Kidney glomerular epithelial cell (primary cell): ENCODE measurements at places on chromosomes 5 and 9.

DNA sequence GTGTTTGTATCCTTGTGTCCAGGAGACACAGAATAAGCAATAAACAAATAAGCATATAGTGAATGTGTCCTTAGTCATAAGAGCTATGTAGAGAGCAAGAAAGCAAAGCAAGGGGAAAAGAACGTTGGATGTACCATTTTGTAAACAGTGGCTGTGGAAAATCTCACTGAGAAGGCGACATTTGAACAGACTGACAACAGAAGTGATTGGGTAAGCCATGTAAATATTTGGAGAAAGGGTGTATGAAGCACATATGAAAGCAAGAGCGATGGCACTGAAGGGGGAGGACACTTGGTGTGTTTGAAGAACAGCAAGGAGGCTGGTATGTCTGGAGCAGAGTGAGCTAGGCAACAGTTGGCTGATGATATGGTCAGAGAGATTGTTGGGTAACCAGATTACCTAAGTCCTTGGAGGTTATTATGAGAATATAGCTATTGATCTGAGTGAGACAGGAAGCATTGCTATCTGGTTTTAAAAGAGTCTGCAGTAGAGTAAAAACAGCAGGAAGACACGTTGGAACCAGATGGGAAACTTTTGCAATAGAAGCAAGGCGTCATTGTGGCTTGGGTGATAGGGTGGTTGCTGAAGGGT is 115.5 kb upstream of the IL7R start:
- no peak for DNase-seq

DNA sequence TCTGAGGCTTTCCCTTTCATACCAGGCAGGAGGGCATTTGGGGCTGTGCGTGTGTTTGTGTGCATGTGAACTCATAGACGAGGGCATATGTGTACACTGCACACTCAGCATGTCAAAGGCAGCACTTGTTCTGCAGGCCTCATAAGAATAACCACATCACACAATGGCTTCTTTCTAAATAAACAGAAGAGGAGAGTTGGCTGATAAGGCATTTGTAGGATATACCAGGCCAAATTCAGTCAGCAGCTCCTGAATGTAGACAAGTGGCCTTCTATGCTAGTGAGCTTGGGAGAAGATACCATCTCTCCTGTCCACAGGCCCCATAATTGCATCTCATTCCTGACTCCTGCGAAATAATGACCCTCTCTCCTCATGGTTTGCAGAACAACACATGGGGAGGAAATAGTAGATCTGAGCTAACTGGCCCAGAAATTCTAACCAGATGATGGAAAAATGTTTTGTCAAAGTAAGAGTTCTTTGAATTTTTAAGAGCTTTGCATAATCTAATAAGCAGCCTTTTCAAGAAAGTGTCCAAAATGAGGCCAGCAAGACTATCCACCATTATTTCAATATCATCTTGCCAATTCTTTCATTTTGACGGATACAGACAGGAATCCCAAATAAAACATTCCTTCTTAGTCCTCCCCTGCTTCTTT is 60.5 kb upstream of the GAS1 start:
- no peak for DNase-seq

DNA sequence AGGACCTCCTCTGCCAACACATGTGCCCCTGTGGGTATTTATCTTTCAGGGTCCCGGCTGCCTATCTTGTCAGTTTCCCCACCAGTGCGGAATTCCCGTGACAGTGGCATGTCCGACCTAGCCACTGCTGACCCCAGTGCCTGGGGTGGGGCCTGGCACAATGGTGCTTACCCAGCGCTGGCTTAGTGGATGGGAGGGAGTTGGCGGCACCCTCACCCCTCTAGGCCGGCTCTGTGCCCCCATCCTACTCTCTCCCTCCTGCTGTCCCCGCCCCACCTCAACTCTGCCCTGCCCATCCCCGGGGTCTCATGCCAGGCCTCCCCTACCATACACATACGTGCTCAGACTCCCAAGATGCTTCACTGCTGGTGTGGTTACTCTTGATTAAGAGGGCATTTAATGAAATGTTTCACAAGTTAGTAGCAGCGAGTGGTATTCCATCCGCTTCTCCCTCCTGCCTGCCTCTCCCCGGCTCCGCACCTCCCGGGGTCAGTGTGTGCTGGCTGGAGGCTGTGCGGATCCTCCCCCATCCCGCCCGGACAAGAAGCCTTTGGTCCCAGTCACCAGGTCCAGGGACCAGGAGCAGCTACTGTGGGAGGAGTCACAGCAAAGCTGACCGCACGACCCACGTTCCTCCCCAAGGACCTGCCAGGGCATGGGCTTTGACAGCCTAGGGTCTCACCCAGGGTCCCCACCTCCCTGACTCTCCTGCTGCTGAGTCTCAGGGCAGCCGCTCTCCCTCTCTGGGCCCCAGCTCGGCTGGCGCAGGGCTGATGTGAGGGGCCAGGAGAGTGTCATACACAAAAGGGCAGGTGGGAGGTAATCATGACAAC is 9.5 kb upstream of the QRFP start:
- DNase-seq: no peak

- DNase-seq: peak; percentile 20
These were observed 41.5 kb downstream of the TTLL11 start for GRCh38 chr9:122051351-122052321.

- peak; percentile 38 for DNase-seq
These were observed 1543.4 kb downstream of the EFNA5 start for GRCh38 chr5:106127341-106127781.
